ENCODE measurements at places on chromosomes 4 and X.

- DNase-seq = no peak
Measured at GRCh38 chr4:95114521-95114920, 356.8 kb downstream of the BMPR1B start.

- DNase-seq = peak; percentile 6
Measured at GRCh38 chr4:73127839-73128453, 58.4 kb upstream of the COX18 start.

- DNase-seq = no peak
Measured at GRCh38 chrX:3216581-3217180, 129.8 kb downstream of the MXRA5 start.

- no peak for DNase-seq
Measured at GRCh38 chr4:89249313-89249712, 58.3 kb downstream of the GPRIN3 start.

- DNase-seq = no peak
Measured at GRCh38 chr4:98802770-98803198, 126.1 kb downstream of the EIF4E start.

GRCh38 chrX:130878350-130879341 is 24.4 kb downstream of the ENOX2 start:
- DNase-seq = no peak

DNA sequence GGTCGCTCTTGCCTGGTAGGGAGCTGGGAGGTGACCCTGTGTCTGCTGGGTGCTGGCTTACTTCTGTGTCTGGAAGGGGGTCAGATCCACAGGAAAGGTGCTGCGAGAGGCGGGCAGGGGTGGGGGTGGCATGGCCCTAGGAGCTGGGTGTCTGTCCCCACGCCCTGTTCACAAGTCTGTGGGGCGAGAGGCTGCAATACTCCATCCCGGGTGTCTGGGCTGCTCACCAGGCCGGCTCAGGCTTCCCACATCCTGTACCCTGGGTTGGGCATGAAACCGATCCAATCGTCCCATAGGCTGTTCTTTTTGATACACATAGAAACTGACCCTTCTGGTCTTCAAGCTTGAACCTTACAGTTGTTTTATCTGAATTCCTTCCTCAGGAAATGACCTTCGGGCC is 993 bp upstream of the CTAG2 start:
- DNase-seq = no peak

- no peak for DNase-seq
Measured at GRCh38 chrX:11567528-11568220, 98.0 kb downstream of the ARHGAP6 start.
